HepG2 (cell line): ENCODE measurements at places on chromosomes 7 and 10. TPM values are rescaled to one million over a fixed set of nuclear protein-coding genes. Genes with fewer than 3 reads are reported as not detected.

PRR15 gene
- 2.3 and 3.2 TPM in 2 replicates for polyA plus RNA-seq

SLC18A3 gene
- polyA plus RNA-seq: not detected in 2 replicates

TDRD1 gene
- polyA plus RNA-seq: not detected in 2 replicates

ECHDC3 gene
- not detected in 2 replicates for polyA plus RNA-seq

EPHB6 gene
- polyA plus RNA-seq: not detected in 2 replicates

STK31 gene
- polyA plus RNA-seq: not detected in 2 replicates

CABCOCO1 gene
- polyA plus RNA-seq: not detected in 2 replicates

CRHR2 gene
- polyA plus RNA-seq: not detected in 2 replicates

ADGRA1 gene
- not detected in 2 replicates for polyA plus RNA-seq

INTS1 gene
- 13.7 and 18.2 TPM in 2 replicates for polyA plus RNA-seq

TAS2R39 gene
- not detected in 2 replicates for polyA plus RNA-seq

C10orf67 gene
- polyA plus RNA-seq: not detected in 2 replicates

SLC35B4 gene
- polyA plus RNA-seq: 13.2 and 17.8 TPM in 2 replicates

MGAM2 gene
- 0.21 and 0.29 TPM in 2 replicates for polyA plus RNA-seq

WDR86 gene
- 2.9 and 4.3 TPM in 2 replicates for polyA plus RNA-seq

PDIA4 gene
- 257 and 278 TPM in 2 replicates for polyA plus RNA-seq

GNAT3 gene
- polyA plus RNA-seq: not detected in 2 replicates

STX1A gene
- polyA plus RNA-seq: 12.2 and 14.8 TPM in 2 replicates

FBXL13 gene
- polyA plus RNA-seq: 0.24 TPM in 2 replicates

GPR37 gene
- polyA plus RNA-seq: not detected in 2 replicates

CD36 gene
- 1.9 and 2.8 TPM in 2 replicates for polyA plus RNA-seq

HOXA7 gene
- 0.05 and 0.10 TPM in 2 replicates for polyA plus RNA-seq

CTTNBP2 gene
- polyA plus RNA-seq: not detected in 2 replicates

LIPA gene
- polyA plus RNA-seq: 54.4 and 57.1 TPM in 2 replicates

AEBP1 gene
- 0.55 and 0.81 TPM in 2 replicates for polyA plus RNA-seq

STEAP2 gene
- 4.4 and 4.5 TPM in 2 replicates for polyA plus RNA-seq

COBL gene
- 4.9 and 8.4 TPM in 2 replicates for polyA plus RNA-seq

LIPJ gene
- polyA plus RNA-seq: not detected in 2 replicates

ADAM8 gene
- 0.24 and 0.65 TPM in 2 replicates for polyA plus RNA-seq

TSPAN33 gene
- 16.5 and 18.2 TPM in 2 replicates for polyA plus RNA-seq

CHST3 gene
- polyA plus RNA-seq: 7.2 and 8.1 TPM in 2 replicates

PGAM2 gene
- 0.18 TPM in 1 of 2 replicates, not detected in the other for polyA plus RNA-seq

ELOVL3 gene
- 0.58 and 0.76 TPM in 2 replicates for polyA plus RNA-seq

CARD11 gene
- polyA plus RNA-seq: 0.04 and 0.05 TPM in 2 replicates

PRKG1 gene
- polyA plus RNA-seq: 0.01 TPM in 1 of 2 replicates, not detected in the other

NT5C3A gene
- 9.6 and 16.9 TPM in 2 replicates for polyA plus RNA-seq

TMEM236 gene
- polyA plus RNA-seq: 0.08 and 0.09 TPM in 2 replicates

ELN gene
- polyA plus RNA-seq: 0.37 and 0.46 TPM in 2 replicates

TMEM120A gene
- 102 and 116 TPM in 2 replicates for polyA plus RNA-seq

GPC2 gene
- polyA plus RNA-seq: 0.76 and 0.78 TPM in 2 replicates

OR2A5 gene
- polyA plus RNA-seq: not detected in 2 replicates

UCN3 gene
- polyA plus RNA-seq: not detected in 2 replicates

GRID1 gene
- polyA plus RNA-seq: 0.03 and 0.05 TPM in 2 replicates

SEMA3E gene
- not detected in 2 replicates for polyA plus RNA-seq

GPR15LG gene
- polyA plus RNA-seq: not detected in 2 replicates
